ENCODE measurements at places on chromosomes 12 and 14.

GRCh38 chr14:92224358-92224954 is 98.5 kb upstream of the SLC24A4 start:
- DNase-seq, result no peak

- no peak for DNase-seq
Observed at GRCh38 chr14:40229676-40230075, 797.4 kb upstream of the FBXO33 start.

GRCh38 chr12:14611640-14612203 is 44.0 kb upstream of the PLBD1 start:
- no peak for DNase-seq

GRCh38 chr12:51480978-51481377 is 56.3 kb downstream of the SLC4A8 start:
- no peak for DNase-seq

DNA sequence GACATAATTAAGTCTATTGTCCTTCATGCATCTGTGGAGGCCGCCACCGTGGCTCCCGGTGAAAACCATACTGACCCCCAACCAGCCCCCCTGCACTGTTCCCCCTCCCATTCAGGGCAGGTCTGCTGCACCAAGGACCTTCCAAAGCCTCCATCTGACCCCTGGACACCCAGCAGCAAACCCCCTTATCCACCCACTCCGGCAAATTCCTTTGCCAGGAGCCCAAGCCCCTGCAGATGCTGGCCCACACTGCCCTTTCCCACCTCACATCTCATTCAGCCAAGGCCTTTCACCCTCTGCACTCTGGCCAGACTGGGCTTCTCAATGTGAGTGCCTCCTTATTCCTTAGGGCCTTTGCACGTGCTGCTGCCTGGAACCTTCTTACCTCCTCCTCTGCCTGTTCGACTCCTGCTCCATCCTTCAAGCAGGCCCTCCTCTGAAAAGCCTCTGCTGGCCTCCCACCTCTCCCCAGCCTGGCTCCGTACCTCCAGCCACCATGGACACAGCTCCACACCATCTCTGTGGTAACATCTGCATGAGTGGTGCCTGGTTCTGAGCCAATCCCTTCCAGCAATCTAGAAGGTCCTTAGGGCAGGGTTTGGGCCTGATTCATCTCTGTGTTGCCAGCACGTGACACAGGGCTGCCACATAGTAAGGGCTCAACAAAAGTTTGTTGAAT is 230.7 kb downstream of the BCL11B start:
- DNase-seq, result no peak

GRCh38 chr12:117803001-117803400 is 165.8 kb downstream of the KSR2 start:
- no peak for DNase-seq

DNA sequence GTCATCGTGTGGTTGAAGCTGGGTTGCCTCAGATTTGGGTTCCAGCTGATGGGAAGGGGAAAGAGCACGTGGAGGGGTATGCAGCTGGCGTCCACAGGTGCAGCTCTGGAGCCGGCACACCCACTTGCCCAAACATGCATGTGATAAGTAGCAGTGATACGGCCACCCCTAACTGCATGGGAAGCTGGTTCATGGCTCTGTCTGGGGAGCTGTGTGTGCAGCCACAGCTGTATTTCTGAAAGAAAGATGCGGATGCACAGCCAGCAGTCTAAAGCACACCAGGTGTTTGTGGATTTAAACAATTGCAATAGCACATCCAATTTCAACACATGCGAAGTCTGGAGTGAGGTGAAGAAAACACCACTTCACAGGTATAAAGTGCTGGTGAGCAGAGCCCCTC is 181.4 kb downstream of the EFCAB11 start:
- DNase-seq, result no peak

- no peak for DNase-seq
Observed at GRCh38 chr12:12387501-12387900, 30.6 kb downstream of the BORCS5 start.

DNA sequence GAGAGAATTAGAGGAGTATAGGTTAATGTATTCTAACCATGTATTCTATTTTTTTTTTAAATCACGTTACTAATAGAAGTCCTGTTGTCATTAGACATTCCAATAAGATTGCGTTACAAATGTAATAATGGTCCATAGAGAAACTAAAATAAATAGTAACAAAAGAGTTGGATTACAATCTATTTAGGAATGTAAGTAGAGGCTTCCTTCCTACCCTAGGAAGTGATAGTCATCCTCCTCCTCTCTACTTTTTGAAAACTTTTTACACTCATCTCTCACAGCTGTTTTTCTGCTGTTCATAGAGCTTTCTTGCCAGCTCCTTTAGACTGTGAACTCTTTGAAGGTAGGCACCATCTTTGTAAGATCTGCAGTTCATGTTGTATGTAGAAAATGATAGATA is 23.6 kb downstream of the TRHDE start:
- no peak for DNase-seq

DNA sequence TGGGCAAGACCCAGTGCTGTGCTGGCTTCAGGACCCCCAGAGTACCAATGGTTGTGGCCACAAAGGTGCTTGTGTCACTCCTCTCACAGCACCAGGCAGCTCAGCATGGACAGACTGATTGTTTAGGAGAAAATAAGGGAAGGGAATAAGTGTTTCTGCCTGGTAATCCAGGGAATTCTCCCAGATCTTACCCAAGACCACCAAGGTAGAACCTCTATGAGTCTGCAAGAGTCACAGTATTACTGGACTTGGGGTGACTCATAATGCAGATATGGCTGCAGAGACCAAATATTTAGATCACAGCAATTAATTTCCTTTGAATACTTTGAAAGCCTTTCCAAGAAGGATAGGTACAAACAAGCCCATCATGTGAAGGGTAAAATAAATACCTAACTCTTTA is 1178.3 kb upstream of the FLRT2 start:
- no peak for DNase-seq

DNA sequence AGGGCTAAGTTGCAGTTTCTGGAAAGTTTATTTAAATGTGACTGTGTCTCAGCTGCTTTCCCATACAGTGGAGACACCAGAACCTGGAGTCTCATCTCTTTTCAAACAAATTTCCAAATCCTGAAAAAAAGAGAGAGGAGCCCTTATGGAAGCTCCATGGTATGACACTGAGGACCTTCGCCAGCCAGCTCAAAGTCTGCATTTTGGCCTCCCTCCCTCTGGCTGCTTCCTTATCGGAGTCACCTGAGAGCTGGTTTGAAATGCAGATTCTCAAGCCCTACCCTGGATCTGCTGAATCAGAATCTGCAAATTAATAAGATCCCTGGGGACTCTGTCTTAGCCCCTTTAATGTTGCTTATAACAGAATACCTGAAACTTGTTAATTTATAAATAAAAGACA is 21.7 kb upstream of the JDP2 start:
- no peak for DNase-seq

DNA sequence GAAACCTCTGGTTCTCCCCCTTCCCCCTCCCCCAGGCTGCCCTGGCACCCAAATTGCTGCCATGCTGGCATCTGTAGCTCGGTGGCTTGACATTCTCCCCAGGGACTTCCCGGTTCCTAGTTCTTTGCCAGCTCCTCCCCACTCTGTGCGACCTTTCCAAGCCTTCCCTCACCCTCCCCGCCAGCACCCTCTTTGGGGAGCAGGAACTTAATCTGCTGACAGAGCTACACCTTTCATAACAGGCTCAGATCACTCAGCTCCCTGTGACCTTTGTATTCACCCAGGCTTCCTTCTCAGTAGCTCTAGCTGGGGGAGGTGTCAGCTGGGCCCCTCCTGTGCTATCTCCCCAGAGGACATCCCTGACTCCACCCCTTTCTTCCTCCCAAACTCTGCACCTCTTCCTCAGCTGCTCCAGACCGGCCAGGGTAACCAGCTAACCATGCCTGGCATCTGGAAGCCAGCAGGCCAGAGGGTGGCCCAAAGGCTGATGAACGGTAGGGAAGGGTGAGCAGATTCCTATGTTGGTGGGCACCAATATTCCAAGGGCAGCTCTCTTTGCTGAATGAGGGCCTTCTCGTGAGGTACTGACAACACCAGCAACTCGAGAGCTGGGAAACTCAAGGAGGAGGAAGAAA is 1.8 kb upstream of the COX14 start:
- no peak for DNase-seq

GRCh38 chr12:106595268-106595667 is 12.5 kb downstream of the RFX4 start:
- no peak for DNase-seq

DNA sequence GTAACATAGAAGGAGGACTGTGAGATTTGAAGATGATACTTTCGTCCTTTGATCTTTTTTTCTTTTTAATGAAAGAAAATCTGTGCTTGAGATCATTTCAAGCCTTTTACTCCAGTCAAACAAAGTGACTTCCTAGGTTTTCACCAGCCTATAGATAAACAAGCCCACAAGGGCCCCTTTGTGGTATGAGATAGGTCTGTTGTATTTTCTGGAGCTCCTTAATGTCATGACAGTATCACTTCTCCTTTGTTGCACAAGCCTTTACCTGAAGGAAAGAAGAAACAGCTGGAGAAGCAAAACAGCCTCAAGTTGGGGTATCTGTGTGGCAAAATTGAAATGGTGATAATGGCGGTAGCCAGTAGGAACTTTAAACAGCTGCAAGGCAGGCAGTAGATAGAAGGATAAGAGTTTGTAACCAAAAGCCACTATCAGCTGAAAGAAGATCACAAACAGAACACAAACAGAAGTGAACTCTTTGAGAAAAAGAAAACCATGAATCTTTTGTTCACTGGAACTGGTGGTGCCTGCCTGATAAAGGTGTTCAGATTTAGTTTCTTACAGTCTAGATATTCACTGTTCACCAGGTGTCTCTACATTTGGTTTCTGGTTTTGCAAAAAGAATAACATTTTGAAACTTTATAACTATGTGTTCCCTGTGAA is 96.8 kb downstream of the LGR5 start:
- DNase-seq, result no peak

DNA sequence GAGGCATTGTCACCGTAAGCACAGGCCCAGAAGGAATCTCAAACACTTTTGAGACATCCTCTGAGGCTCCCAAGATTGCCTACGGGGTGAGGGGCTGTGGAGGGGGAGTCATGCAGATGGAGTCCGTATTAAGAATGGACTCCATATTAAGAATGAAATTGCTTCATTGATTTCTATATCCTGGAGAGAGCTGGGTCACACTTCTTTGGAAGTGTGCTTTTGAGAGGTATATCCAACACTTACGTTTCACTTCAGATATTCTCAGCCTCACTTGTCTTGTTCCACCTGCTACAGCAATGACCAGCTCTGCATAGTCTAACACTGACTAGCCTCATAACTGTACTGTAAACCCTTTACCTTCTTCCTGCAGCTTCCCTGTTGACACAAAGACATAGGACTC is 62.6 kb upstream of the ARHGAP5 start:
- no peak for DNase-seq

GRCh38 chr14:104254735-104255400 is 116.5 kb downstream of the KIF26A start:
- DNase-seq, result peak; percentile 57

GRCh38 chr14:59688224-59689170 is 111.9 kb upstream of the CCDC175 start:
- DNase-seq, result no peak

- no peak for DNase-seq
Observed at GRCh38 chr14:68060198-68060597, 240.6 kb downstream of the RAD51B start.

GRCh38 chr14:53534841-53535240 is 381.7 kb upstream of the DDHD1 start:
- no peak for DNase-seq

DNA sequence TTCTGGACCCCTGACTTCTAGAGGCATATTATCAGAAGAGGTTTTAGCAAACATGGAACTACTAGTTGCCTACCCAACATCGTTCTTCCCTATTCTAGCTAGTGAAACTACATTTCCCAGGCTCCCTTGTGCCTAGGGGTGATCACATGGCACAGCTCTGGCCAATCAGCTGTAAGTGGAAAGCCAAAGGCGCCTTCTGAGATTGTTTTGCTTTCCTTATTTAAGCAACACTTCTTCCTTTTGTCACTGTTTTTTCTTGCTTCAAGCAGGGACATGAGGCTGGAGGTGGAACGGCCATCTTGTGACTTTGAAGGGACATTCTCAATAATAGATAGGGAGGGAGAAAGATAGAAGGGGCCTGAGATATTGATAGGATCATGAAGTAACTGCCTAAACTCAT is 136.7 kb downstream of the ZNF664 start:
- DNase-seq, result no peak

- DNase-seq, result no peak
Observed at GRCh38 chr12:6067152-6067916, 57.1 kb downstream of the VWF start.

GRCh38 chr12:113310489-113310888 is 24.4 kb downstream of the SLC8B1 start:
- no peak for DNase-seq

- no peak for DNase-seq
Observed at GRCh38 chr12:44307506-44308168, 471.8 kb downstream of the TMEM117 start.

- DNase-seq, result peak; percentile 56
Observed at GRCh38 chr14:95356245-95356869, 36.6 kb upstream of the CLMN start.

- DNase-seq, result no peak
Observed at GRCh38 chr14:61343471-61343870, 22.1 kb downstream of the PRKCH start.

- DNase-seq, result no peak
Observed at GRCh38 chr12:116050275-116050674, 227.2 kb downstream of the MED13L start.

- DNase-seq, result no peak
Observed at GRCh38 chr12:13198876-13199275, 2.4 kb downstream of the EMP1 start.

- no peak for DNase-seq
Observed at GRCh38 chr12:102735104-102735503, 181.9 kb downstream of the PAH start.

- no peak for DNase-seq
Observed at GRCh38 chr14:68512088-68512487, 280.8 kb downstream of the ZFP36L1 start.

DNA sequence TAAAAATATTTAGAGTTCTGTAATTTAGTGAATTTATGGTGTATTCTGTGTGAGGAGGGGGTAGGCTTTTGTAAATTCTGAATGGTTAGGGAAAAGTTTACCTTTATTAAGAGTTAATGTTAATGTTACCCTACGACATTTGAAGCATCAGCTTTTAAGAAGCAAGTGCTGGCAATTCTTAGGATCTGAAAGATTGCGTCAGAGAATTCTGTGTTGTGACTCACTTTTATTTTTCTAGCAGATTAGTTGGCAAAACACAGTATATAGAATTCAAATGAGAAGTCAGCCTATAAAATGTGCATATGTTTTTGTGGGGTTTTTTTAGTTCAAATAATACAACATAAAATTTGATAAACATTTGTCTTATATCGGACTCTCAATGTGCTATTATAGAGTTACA is 97.6 kb downstream of the RAD52 start:
- DNase-seq, result no peak

DNA sequence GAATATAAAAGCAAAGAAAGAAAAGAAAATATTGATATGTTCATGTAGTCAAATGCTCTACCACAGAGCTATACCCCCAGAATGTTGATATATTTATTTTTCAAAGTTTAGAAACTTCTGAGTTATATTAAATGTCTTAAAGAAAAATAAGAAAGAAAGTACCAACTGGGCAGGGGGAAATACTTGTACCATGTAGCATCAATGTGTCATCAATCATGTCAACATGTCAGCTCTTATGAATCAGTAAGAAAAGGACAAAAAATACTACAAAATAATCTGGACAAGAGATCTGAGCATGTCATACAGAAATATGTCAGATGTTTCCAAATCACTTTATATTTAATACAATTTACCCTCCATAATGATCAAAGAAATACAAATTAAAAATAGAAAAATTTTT is 595.1 kb upstream of the ATP2B1 start:
- no peak for DNase-seq

All from type B pancreatic cell (in vitro differentiated cells).